Stimulated activated CD4-positive, alpha-beta T cell treated with anti-CD3 and anti-CD28 coated beads, Interleukin-2, amount 100 ng/mL, for 24 hours (primary cell): ENCODE measurements at places on chromosomes 4 and X.

GRCh38 chr4:140617499-140618248 is 48.9 kb upstream of the UCP1 start:
- DNase-seq: no peak

DNA sequence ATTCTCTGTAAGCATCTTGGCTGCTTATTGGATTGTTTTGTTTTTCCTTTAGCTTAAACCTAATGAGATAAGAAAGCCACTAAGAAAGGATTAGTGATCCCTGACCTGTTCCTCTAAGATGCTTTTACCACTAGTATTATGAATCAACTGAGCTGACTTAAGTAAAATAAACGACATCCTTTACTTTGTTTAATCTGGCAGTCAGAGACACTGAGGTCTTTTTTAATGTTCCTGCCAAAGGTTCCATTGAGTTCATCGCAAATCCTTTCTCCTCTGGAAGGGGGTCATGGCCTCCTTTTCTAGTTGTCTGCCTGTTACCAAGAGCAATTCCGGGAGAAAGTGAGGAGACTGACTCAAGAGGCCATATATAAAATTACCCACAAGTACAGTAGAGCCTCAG is 1038.3 kb upstream of the SLIT2 start:
- no peak for DNase-seq

GRCh38 chr4:125911481-125911880 is 596.7 kb downstream of the FAT4 start:
- DNase-seq: no peak

DNA sequence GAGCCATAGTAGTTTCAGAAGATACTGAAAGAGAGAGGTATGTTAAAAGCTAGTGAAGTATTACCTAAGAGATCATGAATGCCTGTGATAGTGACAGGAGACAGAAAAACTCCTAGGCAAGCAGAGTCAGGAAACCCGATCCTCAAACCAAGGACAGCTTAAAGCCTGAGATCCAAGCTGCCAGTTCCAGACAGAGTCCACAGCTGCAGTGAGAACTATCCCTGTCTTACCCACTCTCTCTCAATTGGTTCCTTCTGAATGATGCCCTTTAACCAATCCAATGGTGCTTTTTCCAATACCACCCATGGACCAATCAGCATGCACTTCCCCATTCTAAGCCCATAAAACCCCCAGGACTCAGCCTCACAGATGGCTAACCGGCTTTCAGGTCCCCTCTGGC is 90.4 kb upstream of the PCDH10 start:
- no peak for DNase-seq

GRCh38 chr4:24809815-24810405 is 14.5 kb downstream of the SOD3 start:
- DNase-seq: no peak

GRCh38 chr4:113073451-113074005 is 24.1 kb downstream of the ANK2 start:
- DNase-seq: no peak

GRCh38 chr4:80897537-80898303 is 132.8 kb upstream of the BMP3 start:
- no peak for DNase-seq

- no peak for DNase-seq
Measured at GRCh38 chr4:87950936-87951511, 24.5 kb upstream of the SPP1 start.

GRCh38 chrX:4091046-4091760 is 377.8 kb upstream of the PRKX start:
- no peak for DNase-seq

DNA sequence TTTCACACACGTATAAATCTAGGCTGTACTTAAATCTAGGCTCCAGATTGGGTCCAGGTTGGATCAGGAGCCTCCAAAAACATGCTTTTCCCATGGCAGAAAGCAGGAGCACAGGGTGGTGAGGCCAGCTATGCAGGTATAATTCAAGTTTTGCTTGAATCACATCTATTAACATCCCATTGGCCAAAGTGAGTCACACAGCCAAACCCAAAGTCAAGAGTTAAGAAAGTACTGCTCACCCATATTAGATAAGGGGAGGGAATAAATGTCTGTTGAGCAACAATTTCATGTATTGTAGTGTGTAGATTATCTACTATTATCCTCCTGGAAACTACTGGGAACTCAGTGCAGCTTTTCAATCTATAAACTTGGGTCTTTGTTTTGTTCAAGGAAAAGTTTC is 12.8 kb downstream of the SUPT20HL2 start:
- DNase-seq: no peak

- DNase-seq: no peak
Measured at GRCh38 chr4:15469402-15470127, at the start of gene CC2D2A. CC2D2A (plus strand) TSS chr4:15469882; CDS start chr4:15475933, 6,051 bp downstream.

- no peak for DNase-seq
Measured at GRCh38 chr4:169940460-169940859, 85.7 kb downstream of the MFAP3L start.

- DNase-seq: no peak
Measured at GRCh38 chr4:122479935-122480416, 23.5 kb upstream of the IL2 start.

GRCh38 chrX:102126863-102127262 is 1.4 kb downstream of the TCEAL2 start:
- no peak for DNase-seq

DNA sequence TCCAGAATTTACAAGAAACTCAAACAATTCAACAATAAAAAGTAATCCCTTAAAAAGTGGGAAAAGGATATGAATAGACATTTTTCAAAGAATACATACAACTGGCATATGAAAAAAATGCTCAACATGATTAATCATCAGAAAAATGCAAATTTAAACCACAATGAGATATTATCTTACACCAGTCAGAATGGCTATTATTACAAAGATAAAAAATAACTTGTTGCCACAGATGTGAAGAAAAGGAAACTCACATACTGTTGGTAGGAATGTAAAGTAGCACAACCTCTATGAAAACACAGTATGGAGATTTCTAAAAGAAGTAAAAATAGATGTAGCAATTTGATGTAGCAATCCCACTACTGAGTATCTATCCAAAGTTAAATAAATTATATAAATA is 65.1 kb upstream of the DIAPH2 start:
- no peak for DNase-seq

DNA sequence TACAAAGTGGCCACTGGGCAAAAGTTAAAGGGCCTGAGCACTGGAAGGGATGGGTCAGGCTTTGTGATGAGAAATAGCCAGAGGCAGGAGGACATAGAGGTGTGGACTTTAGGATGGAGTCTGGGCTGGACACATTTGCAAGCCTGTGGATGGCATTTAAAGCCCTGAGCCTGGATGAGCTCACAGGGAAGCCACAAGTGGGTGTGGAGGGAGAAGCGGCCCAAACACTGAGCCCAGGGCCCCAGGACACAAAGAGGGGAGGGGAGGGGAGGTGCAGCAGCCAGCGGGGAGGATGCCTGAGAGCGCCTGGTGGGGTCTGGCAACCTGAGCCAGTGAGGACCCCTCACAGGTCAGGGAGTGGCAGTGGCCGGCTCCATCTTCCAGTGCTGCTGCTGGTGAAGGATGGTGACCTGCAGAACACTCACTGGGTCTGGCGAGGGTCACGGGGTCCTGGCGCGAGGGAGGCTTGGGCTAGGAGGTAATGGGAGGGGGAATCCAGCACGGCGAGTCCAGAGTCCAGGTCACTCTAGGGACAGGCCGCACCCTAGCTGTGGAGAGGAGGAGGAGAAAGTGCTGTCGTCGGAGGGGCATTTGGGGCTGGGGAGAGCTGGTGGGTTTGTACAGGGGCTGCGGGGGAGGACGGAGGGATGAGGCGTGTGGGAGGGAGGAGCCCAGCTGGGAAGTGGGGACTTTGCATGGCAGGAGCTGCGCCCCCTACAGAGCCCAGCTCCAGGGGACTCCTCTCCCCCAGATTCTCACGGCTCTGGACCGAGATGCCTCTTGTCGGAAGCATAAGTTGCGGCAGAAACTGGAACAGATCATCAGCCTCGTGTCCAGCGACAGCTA is 7.0 kb downstream of the LAGE3 start:
- no peak for DNase-seq

DNA sequence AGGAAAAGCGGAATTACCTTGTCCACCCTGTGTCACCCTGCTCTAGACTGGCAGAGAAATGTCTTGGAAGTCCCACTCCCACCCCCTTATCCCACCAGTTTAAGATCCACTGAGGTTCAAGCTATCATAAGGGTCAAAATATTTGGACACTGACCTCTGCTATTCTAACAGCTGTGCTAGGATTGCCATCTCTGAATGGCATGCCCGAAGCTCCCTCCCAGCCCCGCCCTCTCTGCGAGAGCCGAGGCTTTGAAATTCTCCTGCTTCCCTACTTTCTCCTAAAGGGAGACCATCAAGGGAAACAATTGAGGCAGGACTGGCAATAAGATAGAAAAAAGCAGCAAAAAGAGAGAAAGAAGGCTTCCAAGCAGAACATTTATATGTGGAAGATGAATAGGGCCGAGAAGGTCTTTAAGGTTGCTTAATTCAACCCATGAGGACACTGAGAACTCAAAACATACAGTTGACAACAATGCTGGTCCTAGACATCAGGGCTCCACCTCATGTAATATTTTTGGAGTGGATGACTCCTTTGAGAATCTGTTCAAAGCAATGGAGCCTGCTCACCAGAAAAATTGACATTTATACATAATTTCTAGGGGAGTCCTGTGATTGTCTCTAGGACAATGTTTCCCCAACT is 338.7 kb upstream of the F9 start:
- no peak for DNase-seq

DNA sequence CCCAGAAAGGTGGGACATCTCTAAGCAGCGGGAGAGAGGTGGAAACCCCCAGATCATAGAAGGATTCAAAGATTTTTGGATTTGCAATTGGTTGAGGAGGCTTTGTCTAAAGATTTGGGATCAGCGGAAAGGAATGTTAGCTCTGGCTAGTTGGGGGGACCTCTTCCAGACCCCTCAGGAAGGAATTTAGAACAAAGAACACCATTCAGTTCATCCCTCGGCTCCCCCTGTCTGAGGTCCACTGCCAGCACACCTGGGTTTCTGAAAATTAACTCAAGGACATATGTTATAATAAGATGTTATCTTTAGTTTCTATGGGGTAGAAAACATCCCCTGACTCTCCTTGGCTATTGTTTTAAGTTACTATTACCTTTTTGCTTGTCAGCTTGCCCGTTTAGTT is 163.6 kb downstream of the CEP135 start:
- no peak for DNase-seq

GRCh38 chr4:173917255-173917960 is 366.1 kb downstream of the FBXO8 start:
- no peak for DNase-seq
